NCI-H1105 (cell line): ENCODE measurements at places on chromosomes 5 and 9.

DNA sequence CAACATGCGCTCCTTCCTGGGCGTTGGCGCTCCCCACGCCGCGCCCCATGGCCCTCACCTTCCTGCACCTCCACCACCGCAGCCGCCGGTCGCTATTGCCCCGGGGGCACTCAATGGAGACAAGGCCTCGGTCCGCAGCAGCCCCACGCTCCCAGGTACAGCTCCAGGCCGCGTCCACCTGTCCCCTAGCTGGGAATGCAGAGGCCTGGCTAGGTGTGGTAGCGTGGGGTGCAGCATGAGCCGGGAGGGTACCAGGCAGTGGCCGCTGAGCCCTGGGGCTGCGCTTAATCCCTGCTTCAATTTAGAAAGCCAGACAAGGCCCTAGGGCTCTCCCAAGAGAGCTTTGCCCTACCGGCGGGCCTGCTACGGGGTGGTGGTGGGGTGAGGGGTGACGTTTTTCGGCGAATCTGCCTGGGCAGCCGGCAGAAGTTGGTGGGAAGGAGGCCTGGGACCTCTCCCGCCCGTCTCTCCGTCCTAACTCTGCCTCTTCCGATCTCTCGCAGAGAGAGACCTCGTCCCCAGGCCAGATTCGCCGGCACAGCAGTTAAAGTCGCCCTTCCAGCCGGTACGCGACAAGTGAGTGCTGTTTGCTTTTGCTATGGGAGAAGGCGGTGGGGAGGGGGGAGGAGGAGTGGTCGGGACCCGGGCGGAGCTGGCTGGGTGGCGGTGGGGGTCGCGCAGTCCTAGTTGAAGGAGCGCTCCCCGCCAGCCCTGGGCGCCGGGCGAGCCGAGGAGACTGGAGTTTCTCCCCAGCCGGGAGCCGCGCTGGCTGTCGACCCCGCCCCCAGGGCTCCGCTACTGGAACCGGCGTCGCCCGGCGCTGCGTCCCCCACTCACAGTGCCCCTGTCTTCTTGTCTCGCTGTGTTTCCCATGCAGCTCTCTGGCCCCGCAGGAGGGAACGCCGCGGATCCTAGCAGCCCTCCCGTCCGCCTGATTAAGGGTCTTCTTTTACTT is 4.8 kb downstream of the IRX1 start:
- no peak for DNase-seq

DNA sequence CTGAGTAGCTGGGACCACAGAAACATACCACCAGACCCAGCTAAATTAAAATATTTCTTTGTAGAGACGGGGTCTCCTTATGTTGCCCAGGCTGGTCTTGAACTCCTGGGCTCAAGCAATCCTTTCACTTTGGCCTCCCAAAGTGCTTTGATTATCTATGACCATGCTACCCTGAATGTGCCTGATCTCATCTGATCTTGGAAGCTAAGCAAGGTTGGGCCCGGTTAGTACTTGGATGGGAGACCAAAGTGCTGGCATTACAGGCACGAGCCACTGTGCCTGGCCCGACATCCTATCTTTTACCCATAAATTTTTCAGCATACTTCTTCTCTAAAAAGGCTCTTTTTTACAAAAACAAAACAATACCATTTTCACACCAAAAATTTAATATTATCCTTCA is 137.0 kb upstream of the LRRTM2 start:
- DNase-seq: no peak

- no peak for DNase-seq
These were observed 9.0 kb upstream of the IFNA8 start for GRCh38 chr9:21399956-21400355.

- no peak for DNase-seq
These were observed 87.6 kb downstream of the ADAMTS6 start for GRCh38 chr5:65394087-65394486.

- DNase-seq: peak; percentile 39
These were observed 76.5 kb downstream of the DAP start for GRCh38 chr5:10684303-10685086.

- no peak for DNase-seq
These were observed 136.7 kb upstream of the TNFAIP8 start for GRCh38 chr5:119218830-119219782.

GRCh38 chr5:143037071-143037470 is 266.9 kb downstream of the ARHGAP26 start:
- DNase-seq: no peak

DNA sequence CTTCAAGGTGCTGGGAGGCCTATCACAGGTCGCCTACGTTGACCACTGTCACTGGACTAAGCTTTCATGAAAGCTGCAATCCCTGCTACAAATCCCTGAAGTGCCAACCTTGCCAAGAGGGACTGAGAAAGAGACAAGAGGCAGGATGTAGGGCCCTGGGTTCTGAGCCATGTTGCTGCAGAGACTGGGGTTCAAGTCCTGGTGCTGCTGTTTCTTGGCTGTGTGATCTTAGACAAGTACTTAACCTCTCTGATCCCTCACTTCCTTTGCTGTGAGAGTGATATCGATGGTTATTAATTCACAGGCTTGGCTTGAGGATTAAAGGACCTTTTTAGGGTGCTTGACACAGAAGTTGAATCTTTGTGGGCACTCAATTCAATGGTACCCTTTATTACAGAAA is 15.5 kb downstream of the CSF1R start:
- no peak for DNase-seq

DNA sequence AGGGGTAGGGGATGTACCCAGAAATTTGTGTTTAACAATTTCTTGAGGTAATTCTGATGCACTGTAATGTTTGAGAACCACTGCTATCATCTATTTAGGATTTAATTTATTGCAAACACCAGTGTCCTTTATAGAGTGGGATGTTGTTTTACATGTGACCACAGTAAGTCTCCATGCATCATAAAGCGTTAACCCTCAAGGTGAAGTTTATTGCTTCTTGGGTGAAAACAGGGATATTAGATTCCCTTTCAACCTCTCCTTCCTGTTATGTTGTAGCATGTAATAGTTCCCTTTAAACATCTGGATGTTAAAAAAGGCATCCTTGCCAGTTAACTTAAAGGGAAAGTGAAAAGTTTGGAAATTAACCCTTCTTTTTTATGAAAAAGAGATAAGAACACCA is 35.8 kb upstream of the ATG10 start:
- DNase-seq: no peak

DNA sequence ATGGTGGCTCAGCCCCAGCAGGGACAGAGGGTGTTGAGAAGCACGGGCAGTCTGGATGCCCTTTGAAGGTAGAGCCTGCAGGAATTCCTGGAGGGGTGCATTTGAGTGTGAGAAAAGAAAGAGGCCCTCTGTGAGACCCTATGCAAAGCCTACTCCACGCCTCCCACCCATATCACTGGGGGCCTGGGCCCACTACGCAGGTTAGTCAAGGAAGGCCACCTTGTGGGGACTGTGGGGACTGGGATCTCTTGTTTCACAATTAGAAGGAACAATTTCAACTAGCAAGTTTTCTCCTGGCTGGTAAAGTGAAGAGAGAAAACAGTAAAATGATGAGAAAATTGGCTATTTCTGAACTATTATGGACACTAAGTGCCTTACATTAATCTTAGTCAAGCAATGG is 486.2 kb upstream of the DAP start:
- no peak for DNase-seq

DNA sequence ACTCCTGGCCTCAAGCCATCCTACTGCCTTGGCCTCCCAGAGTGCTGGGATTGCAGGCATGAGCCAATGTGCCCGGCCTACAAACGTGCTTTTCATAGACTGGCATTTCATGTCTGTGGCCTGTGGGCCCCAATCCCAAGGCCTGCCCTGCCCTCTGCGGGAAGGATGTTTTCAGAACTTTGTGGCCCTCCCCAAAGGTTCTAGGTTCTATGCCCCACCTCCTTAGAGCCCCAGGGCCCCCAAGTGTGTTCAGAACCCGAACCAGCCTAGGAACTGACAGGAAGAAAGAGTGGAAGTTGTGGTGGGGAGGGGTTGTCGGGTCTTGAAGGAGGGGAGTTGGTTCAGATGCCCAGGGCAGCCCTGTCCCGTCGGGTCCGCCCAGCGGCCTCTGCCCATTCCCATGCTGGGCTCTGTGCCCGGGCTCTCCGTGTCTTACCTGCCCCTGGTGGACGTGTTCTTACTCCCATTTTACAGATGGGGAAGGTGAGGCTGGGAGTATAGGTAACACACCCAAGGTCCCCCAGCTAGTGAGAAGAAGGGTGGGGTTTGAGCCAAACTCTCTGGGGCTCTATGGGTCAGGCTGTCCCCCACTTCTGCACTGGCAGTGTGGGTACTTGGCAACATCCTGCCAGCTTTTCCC is 175.8 kb upstream of the IER5L start:
- DNase-seq: no peak

- peak; percentile 0 for DNase-seq
These were observed 147.4 kb upstream of the GLRA1 start for GRCh38 chr5:152072091-152072490.

DNA sequence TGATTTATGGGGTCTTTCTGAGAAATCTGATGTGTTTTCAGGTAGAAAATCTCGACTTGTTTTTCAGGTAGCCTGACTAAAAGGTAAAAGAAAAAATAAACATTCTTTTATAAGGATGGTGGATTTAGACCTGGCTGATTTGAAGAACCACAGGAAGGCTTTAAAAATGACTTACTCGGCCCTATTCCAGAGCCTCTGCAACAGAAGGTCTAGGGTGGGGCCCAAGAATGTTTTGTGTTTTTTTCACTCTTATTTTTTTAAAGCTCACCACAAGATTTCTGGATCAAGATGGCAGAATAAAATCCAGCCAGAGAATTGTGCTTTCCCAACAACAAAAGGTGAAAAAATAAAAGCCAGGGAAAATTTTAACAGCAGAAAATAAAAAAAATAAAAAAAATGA is 59.1 kb downstream of the FNBP1 start:
- DNase-seq: no peak

GRCh38 chr9:76198336-76198735 is 195.9 kb downstream of the RFK start:
- no peak for DNase-seq

DNA sequence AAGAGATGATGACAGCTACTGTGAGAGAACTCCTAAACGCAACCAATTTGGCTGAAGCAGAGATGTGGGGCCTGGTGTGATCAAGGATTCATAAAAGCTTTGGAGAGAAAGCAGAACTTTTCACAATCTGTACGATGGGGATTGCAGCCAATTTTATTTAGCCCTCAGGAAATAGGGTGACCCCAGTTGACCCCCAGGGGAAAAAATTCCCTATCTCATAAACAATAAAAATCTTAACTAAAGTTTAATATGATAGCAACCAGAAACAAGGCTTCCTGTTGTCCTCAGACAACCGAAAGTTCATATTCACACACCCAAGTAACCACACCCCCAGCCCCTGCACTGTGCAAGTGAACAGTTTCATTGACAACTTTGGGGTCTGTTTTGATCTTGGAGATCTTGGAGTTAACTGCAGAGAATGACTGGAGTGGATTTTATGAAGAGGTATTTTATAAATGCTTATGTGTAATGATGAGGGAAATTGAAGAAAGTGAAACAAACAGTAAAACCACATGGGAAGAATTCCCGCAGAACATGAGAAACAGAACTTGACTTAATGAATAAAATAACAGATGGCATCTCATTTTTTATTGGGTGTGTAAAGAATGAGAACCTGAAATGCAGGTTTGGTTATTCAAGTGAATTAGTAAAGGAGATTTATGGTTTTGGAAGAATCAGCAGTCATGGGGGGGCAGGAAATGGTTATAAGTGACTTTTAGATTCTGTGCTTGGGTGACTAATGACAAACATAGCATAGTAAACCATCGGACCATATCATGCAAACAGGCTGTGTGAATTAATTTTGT is 94.5 kb downstream of the PDE4D start:
- DNase-seq: no peak

DNA sequence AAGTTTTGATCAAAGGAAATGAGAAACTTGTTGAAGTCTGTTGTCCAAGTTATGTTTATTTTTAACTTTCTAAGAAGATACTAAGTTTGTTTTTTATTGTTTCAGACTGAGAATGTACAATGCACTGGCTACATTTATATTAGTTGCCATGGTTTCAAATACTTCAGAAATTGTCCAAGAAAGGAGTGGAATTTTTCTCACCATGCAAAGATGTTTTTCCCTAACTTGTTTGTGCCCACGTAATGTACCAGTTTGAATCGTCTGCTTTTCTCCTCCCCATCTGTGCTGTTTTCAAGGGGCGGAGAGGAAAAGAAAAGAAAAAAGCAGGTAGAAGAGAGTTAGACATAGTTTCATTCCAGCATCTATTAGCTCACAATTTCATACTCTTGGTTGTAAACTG is 407.0 kb downstream of the KCTD16 start:
- DNase-seq: no peak

- DNase-seq: no peak
These were observed 85.7 kb upstream of the NIPBL start for GRCh38 chr5:36790847-36791246.

GRCh38 chr5:134071614-134072207 is 42.8 kb upstream of the TCF7 start:
- DNase-seq: no peak

DNA sequence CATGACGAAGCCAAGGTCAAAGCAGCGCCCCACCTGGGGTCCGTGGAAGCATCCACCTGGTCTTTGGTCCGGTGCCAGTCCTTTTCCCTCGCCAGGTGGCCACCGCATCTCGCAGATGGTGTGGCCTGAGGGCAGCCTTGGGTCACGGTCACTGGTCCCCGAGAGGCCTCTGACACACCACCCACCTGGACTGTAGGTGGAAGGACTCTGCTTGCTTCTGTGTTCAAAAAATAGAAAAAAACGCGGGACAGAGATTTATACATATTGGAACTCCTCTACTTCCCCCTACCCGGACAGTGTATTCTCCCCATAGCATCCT is 466 bp upstream of the TTC39B start:
- DNase-seq: no peak

DNA sequence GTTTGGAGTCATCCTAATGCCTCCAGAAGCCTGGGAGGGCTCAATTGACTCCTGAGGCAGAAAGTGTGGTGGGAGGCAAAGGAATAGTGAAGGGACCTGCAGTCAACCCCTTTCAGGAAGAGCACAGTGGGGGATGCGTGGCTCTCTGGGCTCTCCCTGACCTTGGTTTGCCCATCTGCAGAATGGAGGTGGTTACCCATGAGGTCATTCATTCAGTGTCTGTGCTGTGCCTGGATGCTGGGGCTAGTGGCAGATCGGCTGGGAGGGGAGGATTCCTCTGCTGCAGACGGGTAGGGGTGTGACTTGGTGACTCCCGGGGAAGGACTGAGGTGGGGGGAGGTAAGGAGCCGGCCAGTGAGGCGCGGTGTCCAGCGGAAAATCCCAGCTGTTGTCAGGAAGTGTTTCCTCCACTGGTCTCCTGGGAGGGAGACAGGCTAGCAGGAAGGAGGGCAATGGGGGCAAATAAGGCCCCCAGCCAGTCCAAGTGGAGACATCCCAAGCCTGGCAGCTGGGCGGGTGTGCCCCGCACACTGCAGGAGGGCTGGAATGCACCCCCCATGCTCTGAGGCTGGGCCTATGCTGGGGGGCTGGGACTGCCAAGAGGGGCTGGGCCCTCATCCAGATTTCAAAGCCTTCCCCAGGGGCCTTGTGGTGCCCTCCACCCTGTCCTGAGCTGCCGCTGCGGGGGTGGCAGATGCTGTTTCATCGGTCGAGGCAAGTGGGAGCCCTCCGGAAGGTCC is 10.9 kb downstream of the CXXC5 start:
- DNase-seq: no peak
